Neural crest cell (in vitro differentiated cells): ENCODE measurements at places on chromosomes 6 and 20. TPM values are rescaled to one million over a fixed set of nuclear protein-coding genes. Genes with fewer than 3 reads are reported as not detected.
A peak's percentile ranks its signal among the peaks of the same experiment; 100 is the strongest.

- peaks cover 4% of the 10 kb centered on the region for H3K4me1 ChIP-seq
- H3K4me3 ChIP-seq: no peak overlapping the region
- no peak for DNase-seq
- peaks cover 6% of the 10 kb centered on the region for H3K36me3 ChIP-seq
- H3K27ac ChIP-seq: no peak overlapping the region
Measured at GRCh38 chr20:37948956-37949355, 46.0 kb downstream of the VSTM2L start.

DNA sequence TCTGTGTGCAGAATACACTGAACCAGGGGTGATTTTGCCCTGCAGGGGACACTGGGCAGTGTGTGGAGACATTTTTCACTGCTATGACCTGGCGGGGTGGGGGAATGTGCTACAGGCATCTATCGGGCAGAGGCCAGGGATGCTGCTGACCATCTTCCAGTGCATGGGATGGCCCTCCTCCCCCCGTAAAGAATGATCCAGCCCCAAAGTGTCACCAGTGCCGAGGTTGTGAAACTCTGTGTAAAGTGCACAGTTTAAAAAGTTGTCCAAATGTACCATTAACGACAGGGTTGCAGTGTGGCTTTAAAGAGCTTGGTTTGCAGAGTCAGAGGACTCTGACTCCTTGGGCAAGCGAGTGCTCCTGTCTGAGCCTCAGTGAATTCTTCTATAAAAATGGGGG is 72.1 kb downstream of the SULF2 start:
- no peak overlapping the region for H3K27ac ChIP-seq
- no peak overlapping the region for H3K4me3 ChIP-seq
- no peak for DNase-seq
- H3K27me3 ChIP-seq: no peaks in the 10 kb centered on the region

GRCh38 chr6:158125271-158125670 is 42.8 kb downstream of the SERAC1 start:
- no peak overlapping the region for H3K27ac ChIP-seq
- peaks cover 29% of the 10 kb centered on the region for H3K36me3 ChIP-seq
- no peaks in the 10 kb centered on the region for H3K27me3 ChIP-seq
- no peaks in the 10 kb centered on the region for H3K4me1 ChIP-seq
- DNase-seq: no peak

GRCh38 chr6:144559865-144560593 is 274.9 kb downstream of the UTRN start:
- no peak for DNase-seq
- H3K27me3 ChIP-seq: no peaks in the 10 kb centered on the region
- no peak overlapping the region for H3K4me3 ChIP-seq
- H3K27ac ChIP-seq: peak overlapping the region; percentile 66

- H3K36me3 ChIP-seq: no peaks in the 10 kb centered on the region
- peaks cover 4% of the 10 kb centered on the region for H3K4me1 ChIP-seq
- H3K27ac ChIP-seq: no peak overlapping the region
- peaks cover 3% of the 10 kb centered on the region for H3K27me3 ChIP-seq
- no peak overlapping the region for H3K4me3 ChIP-seq
Measured at GRCh38 chr20:10369723-10370090, 64.3 kb downstream of the MKKS start.

DNA sequence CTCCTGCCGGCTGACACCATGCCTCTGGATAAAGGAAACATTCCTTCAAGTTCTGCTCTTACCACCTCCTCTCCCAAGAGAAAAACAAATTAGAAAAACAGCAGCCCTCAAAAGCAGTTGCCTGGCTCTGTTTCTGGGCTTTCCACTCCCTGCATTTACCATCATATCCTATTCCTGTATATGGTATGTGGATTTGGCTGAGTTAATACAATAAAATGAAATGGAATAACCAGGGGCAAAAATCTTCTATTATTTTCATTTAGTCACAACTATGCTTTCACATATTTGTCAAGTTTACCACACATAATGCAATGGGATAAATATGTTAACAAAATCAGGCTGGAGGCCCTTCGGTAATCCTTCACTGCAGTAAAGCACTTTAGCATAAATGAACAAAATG is 34.3 kb downstream of the COL12A1 start:
- H3K36me3 ChIP-seq: peaks cover 6% of the 10 kb centered on the region
- H3K27me3 ChIP-seq: no peaks in the 10 kb centered on the region
- no peak overlapping the region for H3K27ac ChIP-seq
- no peak for DNase-seq
- peaks cover 24% of the 10 kb centered on the region for H3K4me1 ChIP-seq

DNA sequence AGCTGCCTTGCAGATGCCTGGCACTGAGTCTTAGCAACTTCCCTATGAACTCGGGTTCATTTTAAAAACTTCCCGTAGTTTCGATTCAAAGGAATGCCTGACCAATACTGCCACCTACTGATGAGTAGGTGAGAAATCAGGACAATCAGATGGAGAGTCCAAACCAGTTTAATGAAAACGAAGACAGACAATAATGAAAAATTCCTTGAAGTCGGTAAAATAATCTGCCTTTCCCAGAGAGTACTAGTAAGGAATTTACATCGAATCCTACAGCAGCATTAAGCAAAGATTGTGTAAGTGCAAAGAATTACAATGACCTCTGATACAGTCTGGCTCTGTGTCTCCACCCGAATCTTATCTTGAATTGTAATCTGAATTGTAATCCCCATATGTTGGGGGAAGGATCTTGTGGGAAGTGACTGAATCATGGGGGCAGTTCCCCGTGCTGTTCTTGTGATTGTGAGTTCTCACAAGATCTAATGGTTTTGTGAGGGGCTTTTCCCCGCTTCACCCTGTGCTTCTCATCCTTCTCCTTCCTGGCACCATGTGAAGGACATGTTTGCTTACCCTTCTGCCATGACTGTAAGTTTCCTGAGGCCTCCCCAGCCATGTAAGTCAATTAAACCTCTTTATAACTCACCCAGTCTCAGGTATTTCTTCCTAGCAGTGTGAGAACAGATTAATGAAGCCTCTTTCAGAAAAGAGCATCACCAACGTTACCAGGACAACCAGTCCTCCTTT is 134.4 kb downstream of the ARHGAP18 start:
- no peak overlapping the region for H3K27ac ChIP-seq
- H3K4me1 ChIP-seq: no peaks in the 10 kb centered on the region
- H3K27me3 ChIP-seq: no peaks in the 10 kb centered on the region
- peaks cover 6% of the 10 kb centered on the region for H3K36me3 ChIP-seq
- H3K4me3 ChIP-seq: no peak overlapping the region
- no peak for DNase-seq

DNA sequence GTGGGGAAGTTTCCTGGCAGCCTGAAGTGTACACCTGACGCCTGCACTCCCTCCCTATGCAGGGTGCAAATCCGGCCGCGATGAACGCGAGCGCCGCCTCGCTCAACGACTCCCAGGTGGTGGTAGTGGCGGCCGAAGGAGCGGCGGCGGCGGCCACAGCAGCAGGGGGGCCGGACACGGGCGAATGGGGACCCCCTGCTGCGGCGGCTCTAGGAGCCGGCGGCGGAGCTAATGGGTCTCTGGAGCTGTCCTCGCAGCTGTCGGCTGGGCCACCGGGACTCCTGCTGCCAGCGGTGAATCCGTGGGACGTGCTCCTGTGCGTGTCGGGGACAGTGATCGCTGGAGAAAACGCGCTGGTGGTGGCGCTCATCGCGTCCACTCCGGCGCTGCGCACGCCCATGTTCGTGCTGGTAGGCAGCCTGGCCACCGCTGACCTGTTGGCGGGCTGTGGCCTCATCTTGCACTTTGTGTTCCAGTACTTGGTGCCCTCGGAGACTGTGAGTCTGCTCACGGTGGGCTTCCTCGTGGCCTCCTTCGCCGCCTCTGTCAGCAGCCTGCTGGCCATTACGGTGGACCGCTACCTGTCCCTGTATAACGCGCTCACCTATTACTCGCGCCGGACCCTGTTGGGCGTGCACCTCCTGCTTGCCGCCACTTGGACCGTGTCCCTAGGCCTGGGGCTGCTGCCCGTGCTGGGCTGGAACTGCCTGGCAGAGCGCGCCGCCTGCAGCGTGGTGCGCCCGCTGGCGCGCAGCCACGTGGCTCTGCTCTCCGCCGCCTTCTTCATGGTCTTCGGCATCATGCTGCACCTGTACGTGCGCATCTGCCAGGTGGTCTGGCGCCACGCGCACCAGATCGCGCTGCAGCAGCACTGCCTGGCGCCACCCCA is 1.2 kb downstream of the GPR6 start:
- no peak overlapping the region for H3K4me3 ChIP-seq
- H3K36me3 ChIP-seq: no peaks in the 10 kb centered on the region
- DNase-seq: no peak
- no peak overlapping the region for H3K27ac ChIP-seq
- H3K27me3 ChIP-seq: peaks cover 99% of the 10 kb centered on the region
- H3K4me1 ChIP-seq: peaks cover 10% of the 10 kb centered on the region

DNA sequence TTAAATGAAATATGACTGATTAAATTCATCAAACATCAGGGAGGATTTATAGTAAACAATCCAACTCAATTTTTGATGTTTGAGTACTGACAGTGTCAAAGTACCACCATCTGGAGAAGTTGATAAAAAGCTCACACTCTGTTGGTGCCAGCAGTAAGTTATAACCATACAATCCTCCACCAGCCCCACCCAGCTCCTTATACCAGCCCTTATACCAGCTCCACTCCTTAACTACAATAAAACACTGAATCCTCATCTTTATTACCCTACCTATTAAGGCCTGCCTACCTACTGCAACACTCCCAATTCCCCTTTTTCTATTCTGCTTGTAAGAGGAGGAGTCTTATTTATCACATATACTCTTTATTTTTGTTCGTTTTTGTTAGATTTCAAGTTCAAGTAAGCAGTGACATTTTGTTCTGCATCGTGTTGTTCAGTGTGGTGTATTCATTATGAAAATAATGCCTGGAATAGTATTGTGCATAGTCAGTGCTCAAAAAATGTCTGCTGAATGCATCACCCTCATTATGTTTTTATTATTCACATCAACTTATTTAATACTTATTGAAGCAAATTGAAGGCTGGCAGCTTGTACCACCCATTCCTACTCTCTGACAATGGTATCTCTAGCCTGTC is 954.7 kb upstream of the ADGRB3 start:
- H3K4me3 ChIP-seq: no peak overlapping the region
- H3K27ac ChIP-seq: no peak overlapping the region
- H3K4me1 ChIP-seq: no peaks in the 10 kb centered on the region
- DNase-seq: no peak

DNA sequence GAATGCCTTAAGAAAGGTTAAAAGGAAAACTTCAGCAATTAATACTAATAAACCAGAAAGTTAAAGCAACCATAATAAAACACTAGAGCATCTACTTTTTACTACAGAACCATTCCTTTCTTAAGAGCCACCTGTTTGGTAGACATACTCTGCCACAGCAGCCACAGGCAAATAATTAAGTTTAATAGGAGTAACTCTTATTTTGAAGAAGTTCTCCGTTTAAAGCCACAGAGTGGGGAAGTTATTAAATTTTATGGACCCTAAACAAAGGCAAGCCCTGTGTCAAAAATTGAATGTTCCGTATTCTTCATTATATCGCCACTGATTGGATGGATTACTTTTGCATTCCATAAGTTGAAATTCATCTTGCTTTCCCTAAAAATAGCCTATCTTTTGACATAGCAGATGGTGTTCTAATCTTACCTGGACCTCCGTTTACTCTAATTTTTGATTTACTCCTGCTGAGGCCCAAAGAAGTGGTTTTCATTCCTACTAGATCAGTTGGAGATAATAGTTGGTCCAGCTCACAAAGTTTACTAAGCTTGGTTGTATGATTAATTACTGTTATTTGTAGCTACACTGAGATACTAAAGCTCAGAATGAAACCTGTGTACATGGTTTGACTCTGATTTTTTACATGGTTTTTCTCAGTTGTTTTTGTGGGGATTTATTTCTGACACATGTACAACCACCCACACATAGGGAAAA is 140.4 kb upstream of the SUPT3H start:
- no peak for DNase-seq
- H3K27me3 ChIP-seq: no peaks in the 10 kb centered on the region
- no peaks in the 10 kb centered on the region for H3K36me3 ChIP-seq
- peaks cover 10% of the 10 kb centered on the region for H3K4me1 ChIP-seq
- no peak overlapping the region for H3K27ac ChIP-seq

DNA sequence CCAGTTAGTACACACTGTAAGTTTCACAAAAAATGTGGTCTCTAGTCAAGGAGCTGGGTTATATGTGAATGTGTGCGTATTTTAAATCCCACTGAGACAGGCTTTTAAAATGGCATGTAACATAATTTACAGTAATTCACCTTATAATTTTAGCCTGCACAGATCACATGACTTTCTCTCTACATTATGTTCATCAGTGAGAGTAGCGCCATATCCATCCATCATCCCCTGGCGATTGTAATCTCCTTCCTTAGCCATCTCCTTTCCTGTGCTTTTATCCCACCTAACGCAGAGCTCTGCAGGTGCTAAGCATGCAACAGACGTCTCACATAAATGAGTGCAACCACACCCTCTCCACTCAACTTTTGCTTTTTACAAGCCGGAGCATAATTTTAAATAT is 210.8 kb downstream of the TBC1D7 start:
- DNase-seq: no peak
- no peak overlapping the region for H3K4me3 ChIP-seq
- H3K27ac ChIP-seq: peak overlapping the region; percentile 83
- no peaks in the 10 kb centered on the region for H3K36me3 ChIP-seq

- H3K27ac ChIP-seq: no peak overlapping the region
- DNase-seq: no peak
- H3K4me1 ChIP-seq: peaks cover 10% of the 10 kb centered on the region
Measured at GRCh38 chr20:49297605-49298530, 20.0 kb upstream of the ZNFX1 start.

GRCh38 chr20:12028771-12029170 is 111.1 kb downstream of the BTBD3 start:
- no peaks in the 10 kb centered on the region for H3K27me3 ChIP-seq
- DNase-seq: no peak
- no peaks in the 10 kb centered on the region for H3K36me3 ChIP-seq
- H3K27ac ChIP-seq: peak overlapping the region; percentile 6
- H3K4me3 ChIP-seq: no peak overlapping the region

- H3K27me3 ChIP-seq: no peaks in the 10 kb centered on the region
- no peak for DNase-seq
- peaks cover 6% of the 10 kb centered on the region for H3K36me3 ChIP-seq
- H3K4me3 ChIP-seq: no peak overlapping the region
Measured at GRCh38 chr20:8990770-8991169, 78.1 kb upstream of the PLCB4 start.

GRCh38 chr6:55822005-55822404 is 53.4 kb downstream of the BMP5 start:
- peaks cover 31% of the 10 kb centered on the region for H3K4me1 ChIP-seq
- DNase-seq: no peak
- H3K27ac ChIP-seq: no peak overlapping the region
- H3K27me3 ChIP-seq: no peaks in the 10 kb centered on the region

CCM2L gene
- 0.14 and 0.26 TPM in 2 replicates for total RNA-seq

GNMT gene
- total RNA-seq: 1.5 and 1.8 TPM in 2 replicates

HDGFL1 gene
- total RNA-seq: not detected in 2 replicates

ZNF311 gene
- total RNA-seq: 1.2 and 1.3 TPM in 2 replicates

TFAP2D gene
- total RNA-seq: not detected in 2 replicates

SULF2 gene
- 18.5 and 22.9 TPM in 2 replicates for total RNA-seq

SLC17A2 gene
- not detected in 2 replicates for total RNA-seq

PAK5 gene
- total RNA-seq: 1.8 and 2.0 TPM in 2 replicates

PCSK2 gene
- 1.7 and 2.1 TPM in 2 replicates for total RNA-seq

RFX6 gene
- not detected in 2 replicates for total RNA-seq

RAB44 gene
- not detected in 2 replicates for total RNA-seq

HRH3 gene
- total RNA-seq: 0.75 and 0.86 TPM in 2 replicates

FRK gene
- 0.11 and 0.12 TPM in 2 replicates for total RNA-seq
